ENCODE measurements at places on chromosomes 7 and 10. TPM values are rescaled to one million over a fixed set of nuclear protein-coding genes. Genes with fewer than 3 reads are reported as not detected.

Gene GALNT11
- 59.3 TPM for polyA plus RNA-seq

Gene NPTX2
- polyA plus RNA-seq = 0.38 TPM

Gene CDHR1
- 0.34 TPM for polyA plus RNA-seq

Gene HGF
- 32.4 TPM for polyA plus RNA-seq

- DNase-seq = peak; percentile 25
These were observed 32.3 kb downstream of the RASGEF1A start for GRCh38 chr10:43234471-43235041.

DNA sequence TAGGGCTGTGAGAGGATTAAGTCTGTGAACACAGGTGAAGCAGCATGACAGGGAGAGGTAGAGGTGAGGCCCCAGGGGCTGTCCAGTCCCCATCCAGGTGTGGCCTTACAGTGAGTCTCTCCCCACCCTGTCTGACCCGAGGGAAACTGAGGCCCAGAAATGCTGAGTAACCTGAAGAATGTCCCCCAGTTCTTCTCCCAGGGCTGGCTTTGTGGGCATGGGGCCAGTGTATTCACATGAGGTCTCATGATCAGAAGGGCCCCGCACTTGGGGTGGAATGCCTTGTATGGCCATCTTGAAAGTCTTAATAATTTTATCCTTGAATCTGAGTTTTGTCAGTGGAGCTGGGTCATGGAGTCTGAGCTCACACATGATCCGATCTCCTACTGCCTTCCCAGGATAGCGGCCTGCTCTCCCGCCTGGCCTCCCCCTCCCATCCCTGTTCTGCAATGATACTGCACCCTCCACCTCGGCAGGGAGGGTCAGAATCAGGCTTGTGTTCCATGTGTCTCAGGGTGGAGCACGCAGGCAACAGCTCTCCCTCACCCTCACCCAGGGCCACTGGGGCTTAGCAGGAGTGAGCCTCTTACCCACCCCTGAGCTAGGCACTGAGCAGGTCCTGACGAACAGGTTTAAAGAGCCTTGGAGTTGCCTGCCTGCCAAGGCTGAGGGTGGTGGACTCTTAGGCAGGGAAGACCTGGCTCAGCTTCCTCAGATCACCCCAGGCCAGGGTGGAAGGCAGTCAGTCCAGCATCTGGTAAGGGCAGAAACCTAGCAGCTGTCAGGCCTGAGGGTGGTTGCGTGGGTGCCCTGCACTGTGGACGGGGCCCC, 41.4 kb upstream of the NPFFR1 start:
- no peak for DNase-seq

DNA sequence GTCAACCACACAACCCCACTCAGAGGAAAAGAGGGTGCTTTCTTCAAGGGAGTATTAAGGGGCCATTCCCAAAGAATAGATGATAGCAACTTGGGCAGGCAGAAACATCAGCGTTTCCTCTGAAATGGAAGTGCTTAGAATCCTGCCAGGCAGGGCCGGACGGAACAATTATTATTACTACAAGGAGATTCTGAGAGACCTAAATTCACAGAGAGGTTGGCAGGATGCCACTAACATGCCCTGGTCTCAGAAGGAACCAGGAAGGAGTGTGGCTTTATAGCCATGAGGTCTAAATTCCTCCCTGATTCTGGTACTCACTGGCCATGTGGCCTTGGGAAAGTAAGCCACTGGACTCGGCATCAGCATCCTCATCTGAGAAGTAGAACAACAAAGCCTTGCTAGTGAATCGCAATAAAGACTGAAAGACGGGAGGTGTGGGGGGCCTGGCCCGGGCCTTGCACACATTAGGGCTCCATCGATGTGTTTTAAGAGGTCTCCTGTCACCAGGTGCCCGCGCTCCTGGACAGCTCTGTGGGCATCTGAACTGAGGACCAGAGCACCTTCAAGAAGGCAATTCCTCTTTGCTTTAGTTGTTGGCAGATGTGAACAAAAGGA, 131.5 kb downstream of the OAT start:
- no peak for DNase-seq

GRCh38 chr10:114925587-114926586, 12.1 kb upstream of the TRUB1 start:
- no peak for DNase-seq

DNA sequence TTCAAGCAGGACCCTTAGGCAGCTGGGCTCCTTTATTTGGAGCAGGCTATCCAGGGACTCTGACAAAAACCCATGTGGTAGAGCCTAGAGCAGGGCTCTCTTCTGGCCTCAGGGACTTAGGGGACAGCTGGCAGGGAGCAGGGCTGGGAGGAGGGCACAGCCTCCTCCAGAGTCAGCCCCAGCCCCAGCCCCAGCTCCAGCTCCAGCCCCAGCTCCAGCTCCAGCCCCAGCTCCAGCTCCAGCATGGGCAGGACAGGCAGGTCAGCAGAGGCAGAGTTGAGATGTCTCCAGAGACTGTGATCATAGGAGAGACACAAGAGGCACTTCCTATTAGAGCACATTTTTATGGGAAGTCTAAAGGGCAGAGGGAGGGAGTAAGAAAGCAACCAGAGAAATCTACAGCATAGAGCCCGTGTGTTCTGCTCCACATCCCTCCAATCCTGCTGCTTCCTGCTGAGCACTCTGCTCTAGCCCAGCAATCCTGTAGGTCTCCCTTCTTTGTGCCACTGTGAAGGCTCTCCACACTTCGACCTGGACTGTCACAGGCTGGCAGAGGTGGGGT, 13.3 kb upstream of the C10orf53 start:
- no peak for DNase-seq

DNA sequence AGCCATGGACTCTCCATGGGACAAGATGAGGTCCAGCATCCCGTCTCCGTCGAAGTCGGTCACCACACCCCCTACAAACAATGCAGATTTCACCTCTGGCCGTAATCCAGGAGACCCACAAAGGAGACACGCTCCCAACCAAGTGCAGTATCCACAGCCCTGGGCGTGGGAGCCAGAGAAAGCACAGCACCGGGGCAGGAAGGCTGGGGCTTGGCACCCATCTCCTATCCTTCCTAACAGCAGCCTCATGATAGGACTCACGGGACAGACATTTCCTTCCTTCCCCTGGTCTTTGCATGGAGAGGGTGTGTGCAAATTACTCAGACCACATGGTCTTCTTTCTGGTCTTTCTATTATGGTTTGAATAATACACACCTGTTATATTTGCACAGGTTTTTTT, 46.3 kb downstream of the GOLGA7B start:
- no peak for DNase-seq

GRCh38 chr10:44885710-44886109, 25.4 kb upstream of the TMEM72 start:
- no peak for DNase-seq

DNA sequence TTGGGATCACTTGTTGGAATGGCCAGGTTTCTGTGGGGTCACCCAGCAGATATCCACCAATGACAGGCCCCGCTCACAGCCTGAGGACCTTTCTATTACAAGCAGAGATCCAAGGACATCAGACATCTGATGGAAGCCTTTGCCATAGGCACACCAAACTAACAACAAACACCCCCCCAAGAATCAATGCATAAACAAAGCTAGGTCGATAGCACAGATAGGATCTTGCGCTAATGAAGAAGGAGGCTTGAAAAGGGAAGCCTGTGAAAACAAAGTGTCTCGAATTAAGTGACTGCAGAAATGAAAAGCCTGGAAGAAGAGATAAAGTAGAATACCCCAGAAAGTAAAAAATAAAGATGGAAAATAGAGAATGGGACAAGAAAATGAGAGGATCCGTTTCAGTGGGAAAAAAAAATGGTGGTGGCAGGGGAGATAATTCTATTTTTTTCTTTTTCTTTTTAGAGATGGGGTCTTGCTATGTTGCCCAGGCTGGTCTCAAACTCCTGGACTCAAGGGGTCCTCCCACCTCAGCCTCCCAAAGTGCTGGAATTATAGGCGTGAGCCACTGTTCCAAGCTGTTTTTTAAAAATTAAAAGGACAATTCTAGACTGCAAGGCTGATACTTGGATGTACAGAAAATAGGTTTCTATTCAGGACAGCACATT, 26.3 kb upstream of the SMURF1 start:
- no peak for DNase-seq

DNA sequence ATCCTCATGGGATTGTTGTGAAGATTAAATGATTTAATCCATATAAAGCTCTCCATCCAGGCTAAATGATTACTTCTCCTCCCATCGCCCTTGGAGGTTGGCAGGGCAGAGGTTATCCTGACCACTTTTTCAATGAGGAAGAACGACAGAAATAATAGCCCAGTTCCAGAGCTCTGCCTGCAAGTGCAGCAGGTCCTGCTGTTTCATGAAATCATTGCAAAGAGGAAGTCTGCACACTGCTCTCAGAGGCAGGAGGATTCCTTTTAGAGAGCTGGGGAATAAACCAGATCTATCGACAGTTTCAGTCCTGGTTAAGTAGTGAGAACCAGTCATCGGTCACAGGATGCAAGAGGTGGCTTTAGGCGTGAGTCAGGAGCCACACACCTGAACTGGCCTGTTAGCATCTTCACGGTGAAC, 25.0 kb upstream of the CDH23 start:
- no peak for DNase-seq

GRCh38 chr10:105473170-105473569, 832.1 kb downstream of the SORCS3 start:
- DNase-seq = no peak

GRCh38 chr7:131618391-131618790, 62.0 kb upstream of the PODXL start:
- DNase-seq = no peak

- DNase-seq = no peak
These were observed 314.2 kb downstream of the ADRA2A start for GRCh38 chr10:111390813-111391563.

DNA sequence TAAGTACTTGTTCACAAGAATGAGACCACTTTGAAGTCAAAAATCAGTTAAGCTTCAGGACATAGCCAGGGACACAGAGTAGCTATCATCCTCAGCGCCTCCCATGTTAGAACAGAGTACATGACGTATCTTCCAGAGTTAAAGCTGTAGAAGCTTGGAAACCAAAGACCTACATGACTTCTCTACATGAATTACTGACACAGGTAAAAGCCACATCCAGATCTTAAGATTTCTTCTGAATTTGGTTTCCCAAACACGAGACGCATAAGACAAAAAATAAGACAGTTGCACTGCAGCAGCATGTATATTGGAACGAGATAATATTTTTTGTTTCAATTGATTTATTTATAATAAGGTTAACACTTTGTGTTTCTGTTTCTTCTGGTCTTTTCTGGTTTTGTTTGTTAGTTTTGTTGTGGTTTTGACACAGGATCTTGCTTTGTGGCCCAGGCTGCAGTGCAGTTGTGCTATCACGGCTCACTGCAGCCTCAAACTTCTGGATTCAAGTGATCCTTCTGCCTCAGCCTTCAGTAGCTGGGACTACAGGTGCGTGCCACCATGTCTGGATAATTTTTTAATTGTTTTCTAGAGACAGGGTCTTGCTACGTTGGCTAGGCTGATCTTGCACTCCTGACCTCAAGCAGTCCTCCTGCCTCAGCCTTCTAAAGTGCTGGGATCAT, 10.2 kb upstream of the EPC1 start:
- DNase-seq = no peak

- no peak for DNase-seq
These were observed 45.3 kb upstream of the ITGA8 start for GRCh38 chr10:15764892-15765454.

- no peak for DNase-seq
These were observed 121.5 kb downstream of the KAT6B start for GRCh38 chr10:74947781-74948401.

DNA sequence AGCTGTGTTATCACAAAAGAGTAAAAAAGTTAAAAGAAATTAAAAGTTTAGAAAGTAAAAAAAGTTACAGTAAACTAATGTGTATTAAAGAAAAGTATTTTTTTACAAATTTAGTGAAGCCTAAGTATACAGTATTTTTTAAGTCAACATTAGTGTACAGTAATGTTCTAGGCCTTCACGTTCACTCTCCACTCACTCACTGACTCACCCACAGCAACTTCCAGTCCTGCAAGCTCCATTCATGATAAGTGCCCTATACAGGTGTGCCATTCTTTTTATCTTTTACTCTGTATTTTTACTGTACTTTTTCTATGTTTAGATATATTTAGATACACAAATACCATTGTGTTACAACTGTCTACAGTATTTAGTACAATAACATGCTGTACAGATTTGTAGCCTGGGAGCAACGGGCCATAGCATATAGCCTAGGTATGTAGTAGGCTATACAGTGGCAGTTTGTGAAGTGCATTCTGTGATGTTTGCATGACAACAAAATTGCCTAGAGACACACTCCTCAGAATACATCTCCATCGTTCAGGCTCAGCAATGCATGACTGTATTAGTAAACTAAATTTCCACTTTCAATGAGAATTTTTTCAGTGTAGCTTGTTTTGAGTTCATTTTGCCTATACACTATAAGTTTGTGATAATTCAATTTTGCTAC, 539.9 kb upstream of the C7orf33 start:
- no peak for DNase-seq

Data from left lung (tissue), 14 donors.